Nephron progenitor cell (in vitro differentiated cells): ENCODE measurements at places on chromosomes 1 and 21.

- DNase-seq, result no peak
Observed at GRCh38 chr1:41320895-41321676, 40.1 kb upstream of the FOXO6 start.

DNA sequence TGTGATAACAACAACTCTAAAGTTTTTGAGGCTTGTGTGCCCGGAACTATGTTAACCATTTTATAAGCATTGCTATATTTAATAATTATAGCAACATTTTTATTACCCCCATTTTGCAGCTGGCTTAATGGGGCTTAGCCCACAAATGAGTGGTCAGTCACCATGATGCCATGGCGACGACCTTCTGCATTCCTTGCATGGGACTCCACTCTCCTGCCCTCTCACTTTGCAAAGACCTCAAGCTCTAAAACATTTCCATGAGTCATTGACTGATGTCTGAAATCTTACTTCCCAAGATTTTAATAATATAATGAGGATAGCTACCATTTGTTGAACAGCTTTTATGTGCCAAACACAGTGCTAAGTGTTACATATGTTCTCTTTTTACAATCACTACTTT is 15.4 kb downstream of the NGF start:
- DNase-seq, result no peak

DNA sequence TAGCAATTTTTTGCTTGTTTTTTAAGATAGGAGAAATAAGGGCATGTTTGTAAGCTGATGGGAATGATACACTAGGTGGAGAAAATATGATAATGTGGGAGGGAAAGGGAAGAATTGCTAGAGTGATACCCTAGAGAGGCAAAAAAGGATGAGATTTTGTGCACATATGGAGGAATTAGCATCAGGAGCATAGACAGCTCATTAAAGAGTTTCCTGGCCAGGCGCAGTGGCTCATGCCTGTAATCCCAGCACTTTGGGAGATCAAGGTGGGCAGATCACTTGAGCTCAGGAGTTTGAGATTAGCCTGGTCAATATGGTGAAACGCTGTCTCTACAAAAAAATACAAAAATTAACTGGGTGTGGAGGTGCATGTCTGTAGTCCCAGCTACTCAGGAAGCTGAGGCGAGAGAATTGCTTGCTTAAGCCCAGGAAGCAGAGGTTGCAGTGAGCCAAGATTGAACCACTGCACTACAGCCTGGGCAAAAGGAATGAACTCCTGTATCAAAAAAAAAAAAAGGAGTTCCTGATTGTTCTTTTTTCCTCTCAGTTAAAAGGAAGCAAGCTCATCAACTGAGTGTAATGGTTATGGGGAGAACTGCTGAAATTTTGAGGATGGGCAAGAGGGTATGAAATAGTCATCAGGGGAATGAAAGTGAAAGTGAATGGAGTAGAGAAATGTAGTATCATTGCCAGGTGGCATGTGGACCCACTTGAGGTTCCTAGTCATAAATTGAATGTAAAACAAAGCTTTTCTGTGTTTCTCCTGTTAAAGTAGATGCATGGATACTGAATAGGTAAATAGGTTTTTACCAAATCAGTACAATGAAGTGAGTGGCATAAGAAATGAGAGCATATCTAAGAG is 35.5 kb downstream of the SH3GLB1 start:
- no peak for DNase-seq

DNA sequence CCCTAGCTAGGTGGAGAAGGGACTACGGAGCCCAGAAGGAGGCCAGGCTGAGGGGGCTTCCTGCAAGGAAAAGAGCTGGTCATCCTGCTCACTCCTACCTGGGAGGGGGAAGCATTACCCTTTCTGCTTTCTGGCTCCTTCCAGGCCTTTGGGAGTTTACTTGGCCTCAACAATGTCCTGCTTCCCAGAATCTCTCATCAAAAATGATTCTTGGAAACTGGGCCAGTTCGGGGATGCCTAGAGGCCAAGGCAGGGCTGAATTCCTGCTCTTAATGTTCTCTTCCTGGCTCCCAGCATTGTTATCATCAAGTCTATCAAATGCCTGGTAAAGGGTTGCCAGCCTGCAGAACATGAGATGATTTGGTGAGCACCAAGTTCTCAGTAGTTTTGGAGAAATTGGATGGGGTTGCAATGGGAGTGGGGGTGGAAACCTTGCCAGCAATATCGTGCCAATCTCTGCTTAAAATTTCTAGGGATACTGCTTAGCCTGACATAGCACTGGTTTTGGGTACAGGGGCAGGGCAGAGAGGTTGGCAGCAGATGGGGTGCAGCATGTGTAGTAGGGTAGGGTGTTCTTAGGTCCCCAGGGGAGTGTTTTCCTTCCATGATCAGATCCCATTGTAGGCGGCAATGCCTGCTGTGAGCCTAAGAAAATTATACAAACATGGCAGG is 7.7 kb upstream of the PAFAH2 start:
- no peak for DNase-seq

- DNase-seq, result no peak
Observed at GRCh38 chr1:172967936-172968335, 82.8 kb downstream of the TNFSF18 start.

- no peak for DNase-seq
Observed at GRCh38 chr1:232853994-232854797, 49.0 kb downstream of the MAP10 start.

DNA sequence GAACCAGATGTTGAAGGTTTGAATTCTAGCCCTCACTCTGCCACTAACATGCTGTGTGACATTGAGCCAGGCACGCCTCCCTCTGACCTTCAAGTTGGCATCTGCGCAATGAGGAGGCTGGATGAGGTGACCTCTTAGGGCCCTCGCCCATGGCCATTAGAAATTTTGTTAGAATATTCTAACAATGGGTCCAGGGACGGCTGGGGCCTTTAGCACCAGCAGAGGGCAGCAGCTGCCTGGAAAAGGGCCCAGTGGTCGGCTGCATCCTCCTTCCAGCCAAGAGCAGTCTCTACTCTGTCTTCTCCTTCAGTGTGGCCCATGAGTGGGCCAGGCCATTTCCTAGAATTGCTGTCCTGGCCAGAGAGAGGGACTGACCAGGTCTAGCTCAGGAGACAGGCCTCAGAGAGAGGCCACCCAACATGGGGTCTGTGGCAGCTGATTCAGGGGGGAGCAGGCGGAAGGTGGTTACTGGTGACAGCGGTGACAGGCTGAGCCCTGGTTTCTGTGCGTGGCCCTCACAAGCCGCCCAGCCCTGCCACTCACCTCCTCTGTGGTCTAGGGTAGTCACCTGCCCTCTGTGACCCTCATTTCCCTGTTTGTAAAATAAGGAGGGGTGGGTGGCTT is 101.3 kb upstream of the ACTL8 start:
- DNase-seq, result peak; percentile 71

GRCh38 chr1:43834280-43835081 is 99.1 kb upstream of the ARTN start:
- no peak for DNase-seq

- no peak for DNase-seq
Observed at GRCh38 chr1:178038372-178038771, 55.5 kb upstream of the RASAL2 start.

GRCh38 chr1:241702442-241703373 is 50.6 kb downstream of the WDR64 start:
- DNase-seq, result no peak

- no peak for DNase-seq
Observed at GRCh38 chr1:212488436-212489283, 55.9 kb downstream of the NENF start.

- DNase-seq, result no peak
Observed at GRCh38 chr1:42692461-42692860, 10.2 kb downstream of the YBX1 start.

DNA sequence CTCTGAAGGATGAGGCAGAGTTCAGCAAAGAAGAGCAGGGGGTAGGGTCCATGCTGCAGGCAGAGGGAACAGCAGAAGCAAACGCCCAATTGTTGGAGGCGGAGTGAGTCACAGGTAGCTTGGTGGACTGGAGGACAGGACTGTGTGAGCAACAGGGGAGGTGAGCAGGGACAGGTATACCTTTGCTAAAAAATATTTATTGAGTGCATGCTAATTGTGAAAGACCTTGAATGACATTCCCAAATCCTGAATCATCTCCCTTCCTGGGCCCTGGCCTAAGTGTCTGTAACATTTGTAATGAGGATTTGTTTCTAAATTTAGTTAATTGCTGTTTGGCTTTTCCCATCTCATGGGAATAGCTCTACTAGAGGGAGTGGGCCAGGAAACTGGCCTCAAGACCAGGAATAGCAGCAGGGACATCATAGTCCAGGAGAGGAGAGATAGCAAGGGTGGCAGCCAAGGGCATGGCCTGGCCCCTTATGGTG is 123.7 kb downstream of the FOXD2 start:
- no peak for DNase-seq

DNA sequence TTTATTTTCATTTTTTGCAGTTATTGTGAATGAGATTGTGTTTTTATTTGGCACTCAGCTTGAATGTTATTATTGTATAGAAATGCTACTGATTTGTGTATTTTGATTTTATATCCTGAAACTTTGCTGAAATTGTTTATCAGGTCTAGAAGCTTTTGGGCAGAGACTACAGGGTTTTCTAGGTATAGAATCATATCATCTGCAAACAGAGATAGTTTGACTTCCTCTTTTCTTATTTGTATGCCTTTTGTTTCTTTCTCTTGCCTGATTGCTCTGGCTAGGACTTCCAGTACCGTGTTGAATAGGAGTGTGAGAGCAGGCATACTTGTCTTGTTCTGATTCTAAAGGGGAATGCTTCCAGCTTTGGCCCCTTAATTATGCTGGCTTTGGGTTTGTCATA is 27.3 kb downstream of the ZNF691 start:
- no peak for DNase-seq

GRCh38 chr1:93774707-93775106 is 93.1 kb upstream of the BCAR3 start:
- no peak for DNase-seq

- DNase-seq, result no peak
Observed at GRCh38 chr1:175413367-175413766, 220.8 kb upstream of the KIAA0040 start.

- DNase-seq, result no peak
Observed at GRCh38 chr1:8065369-8065768, 39.3 kb upstream of the ERRFI1 start.

DNA sequence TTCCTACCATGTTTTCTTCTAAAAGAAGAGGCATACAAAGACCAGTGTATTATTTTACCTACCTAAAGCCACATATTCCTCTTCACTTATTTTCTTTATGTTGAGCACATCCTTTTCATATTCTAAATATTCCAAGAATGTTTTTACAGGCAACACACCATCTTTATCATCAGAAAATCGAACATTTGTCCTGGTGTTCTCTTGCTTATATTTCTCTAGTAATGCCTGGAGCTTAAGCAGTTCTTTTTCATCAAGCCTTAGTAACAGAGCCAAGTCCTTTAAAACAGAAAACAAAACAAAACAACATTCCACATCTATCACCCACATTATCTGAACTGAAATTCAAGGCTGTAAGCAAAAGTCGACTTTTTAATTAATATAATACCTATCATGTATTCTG is 88.7 kb downstream of the IARS2 start:
- DNase-seq, result no peak
